ENCODE measurements at places on chromosomes 5 and 9.

- no peak for DNase-seq
These were observed 8.6 kb downstream of the GCNT4 start for GRCh38 chr5:75043633-75044264.

- no peak for DNase-seq
These were observed 10.7 kb downstream of the PCDH12 start for GRCh38 chr5:141947316-141947715.

DNA sequence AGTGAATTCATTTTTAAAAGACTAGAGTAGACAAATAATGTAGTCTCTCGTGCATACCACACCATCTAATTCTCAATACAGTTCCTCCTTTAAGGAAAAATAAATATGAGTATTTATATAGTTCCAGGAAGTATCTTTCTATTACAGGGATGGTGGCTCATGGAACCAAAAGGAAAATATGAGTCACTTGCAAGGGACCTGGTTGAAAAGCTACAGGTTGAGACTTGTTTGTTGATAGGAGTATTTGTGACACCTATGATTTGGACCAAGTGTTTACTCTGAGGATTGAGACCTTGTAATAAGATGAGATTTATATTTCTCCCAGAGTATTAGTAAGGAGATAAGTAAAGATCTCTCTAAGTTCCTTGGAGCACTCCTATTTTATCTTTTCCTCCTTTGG lies 67.4 kb downstream of the CDO1 start:
- no peak for DNase-seq

DNA sequence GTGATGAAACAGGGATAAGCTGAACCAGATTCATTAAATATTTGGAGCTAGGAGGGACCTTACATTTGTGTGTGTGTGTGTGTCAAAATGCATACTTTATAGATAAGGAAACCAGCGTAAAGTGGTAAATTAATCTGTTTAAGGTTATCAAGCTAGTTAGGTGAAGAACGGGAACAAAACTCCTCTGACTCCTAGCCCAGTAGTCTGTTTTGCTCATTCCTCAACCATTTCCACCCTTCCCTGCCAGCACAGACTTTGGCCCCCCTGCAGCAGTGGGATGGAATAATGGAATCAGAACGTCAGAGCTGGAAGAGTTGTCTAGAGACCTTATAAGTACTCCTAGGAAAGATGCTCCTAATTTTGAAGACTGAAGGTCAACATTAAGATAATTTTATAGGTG lies 6.5 kb downstream of the AGXT2 start:
- no peak for DNase-seq

- DNase-seq = no peak
These were observed 183.2 kb downstream of the ACTL7B start for GRCh38 chr9:108672475-108673190.

DNA sequence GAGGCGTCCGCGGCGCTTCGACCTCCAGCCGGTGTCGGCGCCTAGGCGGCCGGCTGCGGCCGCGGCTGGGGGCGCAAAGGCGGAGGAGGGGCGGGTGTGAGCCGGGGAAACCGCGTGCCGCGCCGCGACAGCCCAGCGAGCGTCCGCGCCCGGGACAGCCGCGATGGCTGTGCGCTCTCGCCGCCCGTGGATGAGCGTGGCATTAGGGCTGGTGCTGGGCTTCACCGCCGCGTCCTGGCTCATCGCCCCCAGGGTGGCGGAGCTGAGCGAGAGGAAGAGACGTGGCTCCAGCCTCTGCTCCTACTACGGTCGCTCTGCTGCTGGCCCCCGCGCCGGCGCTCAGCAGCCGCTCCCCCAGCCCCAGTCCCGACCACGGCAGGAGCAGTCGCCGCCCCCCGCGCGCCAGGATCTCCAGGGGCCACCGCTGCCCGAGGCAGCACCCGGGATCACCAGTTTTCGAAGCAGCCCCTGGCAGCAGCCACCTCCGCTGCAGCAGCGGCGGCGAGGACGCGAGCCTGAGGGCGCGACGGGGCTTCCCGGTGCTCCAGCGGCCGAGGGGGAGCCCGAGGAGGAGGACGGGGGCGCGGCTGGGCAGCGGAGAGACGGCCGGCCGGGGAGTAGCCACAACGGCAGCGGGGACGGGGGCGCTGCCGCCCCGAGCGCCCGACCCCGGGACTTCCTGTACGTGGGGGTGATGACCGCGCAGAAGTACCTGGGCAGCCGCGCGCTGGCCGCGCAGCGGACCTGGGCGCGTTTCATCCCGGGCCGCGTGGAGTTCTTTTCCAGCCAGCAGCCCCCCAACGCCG lies 605 bp downstream of the CHSY3 start:
- no peak for DNase-seq

- no peak for DNase-seq
These were observed 13.1 kb upstream of the SPINK13 start for GRCh38 chr5:148255456-148255855.

DNA sequence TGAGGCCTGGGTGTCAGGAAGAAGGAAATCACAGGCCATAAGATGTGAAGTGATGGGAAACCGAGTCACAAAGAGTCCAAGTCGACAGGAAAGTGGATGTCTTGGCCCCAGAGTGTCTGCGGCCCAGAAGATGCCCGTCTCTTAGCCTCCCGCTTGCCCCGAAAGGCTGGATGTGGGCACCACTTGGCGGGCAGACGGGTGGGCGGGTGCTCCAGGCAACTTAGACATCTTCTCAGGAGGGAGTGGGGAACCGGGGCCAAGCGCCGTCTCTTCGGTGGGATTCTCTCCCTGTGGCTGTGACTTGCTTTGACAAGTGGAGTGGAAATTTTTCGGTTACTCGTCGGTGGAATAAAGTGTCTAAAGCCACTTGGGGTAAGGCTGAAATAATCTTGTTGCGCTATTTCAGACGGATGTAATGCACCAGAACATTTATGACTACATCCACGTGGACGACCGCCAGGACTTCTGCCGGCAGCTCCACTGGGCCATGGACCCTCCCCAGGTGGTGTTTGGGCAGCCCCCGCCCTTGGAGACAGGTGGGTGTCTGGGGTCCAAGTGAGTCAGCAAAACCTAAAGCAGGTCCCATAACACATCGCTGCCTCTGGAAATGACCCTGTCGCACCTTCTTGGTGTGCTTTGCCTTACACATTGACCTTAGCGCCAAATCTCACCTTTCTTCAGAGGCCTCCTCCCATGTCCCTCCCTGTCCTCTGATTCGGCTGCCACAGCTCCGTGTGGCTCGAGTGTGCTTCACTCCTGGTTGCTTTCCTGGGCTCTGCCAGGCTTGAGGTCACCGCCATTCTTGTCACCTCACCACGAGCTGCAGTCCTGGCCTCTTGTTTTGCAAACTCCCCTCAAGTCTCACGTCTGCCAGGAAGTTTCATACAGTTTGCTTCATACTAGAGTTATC lies 20.4 kb upstream of the EXOC3 start:
- no peak for DNase-seq

DNA sequence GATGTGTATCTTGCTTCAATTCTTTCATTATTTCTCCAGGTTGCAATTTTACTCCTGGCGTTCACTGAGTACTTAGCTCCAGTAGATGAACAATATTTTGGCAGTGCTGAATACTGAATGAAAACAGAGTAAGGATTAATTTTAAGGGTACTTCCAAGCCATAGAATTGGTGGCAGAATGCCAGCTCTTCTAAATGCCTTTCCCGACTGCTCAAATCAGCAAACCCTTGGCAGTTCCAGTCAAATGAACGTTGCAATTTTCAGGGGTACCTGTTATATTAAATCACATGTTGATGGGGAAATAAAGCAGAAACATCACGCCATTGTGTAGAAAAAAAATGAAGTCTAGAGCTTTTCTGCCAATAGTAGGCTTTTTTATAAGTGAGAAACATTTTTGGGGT lies 282.4 kb upstream of the RPS23 start:
- peak; percentile 24 for DNase-seq

DNA sequence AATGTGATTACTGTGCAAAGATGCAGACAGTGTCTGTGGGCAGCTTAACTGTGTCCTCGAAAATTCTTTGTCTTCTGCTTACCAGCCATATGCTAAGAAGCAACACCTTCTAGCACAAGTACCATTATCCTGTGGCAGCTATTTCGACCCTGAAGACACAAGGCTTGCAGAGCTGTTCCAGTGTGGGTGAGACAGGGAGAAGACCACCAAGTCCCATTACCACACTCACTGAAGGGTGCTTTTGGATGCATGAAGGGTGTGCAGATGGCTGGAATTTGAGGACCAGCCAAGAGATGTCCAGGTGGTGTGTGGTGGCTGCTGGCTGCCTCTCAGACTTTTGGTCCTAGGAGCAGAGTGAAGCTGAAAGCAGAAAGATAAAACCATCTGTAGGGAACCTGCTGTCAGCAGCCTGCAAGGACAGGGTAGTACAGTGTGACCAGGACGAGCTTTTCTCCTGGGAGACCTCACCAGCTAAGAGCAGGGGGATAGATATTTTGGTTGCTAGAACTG lies 161.8 kb downstream of the ICE1 start:
- no peak for DNase-seq

- no peak for DNase-seq
These were observed 283.3 kb downstream of the GABRB2 start for GRCh38 chr5:161263191-161263590.

GRCh38 chr9:98201102-98201501 lies 8.7 kb upstream of the CORO2A start:
- no peak for DNase-seq

DNA sequence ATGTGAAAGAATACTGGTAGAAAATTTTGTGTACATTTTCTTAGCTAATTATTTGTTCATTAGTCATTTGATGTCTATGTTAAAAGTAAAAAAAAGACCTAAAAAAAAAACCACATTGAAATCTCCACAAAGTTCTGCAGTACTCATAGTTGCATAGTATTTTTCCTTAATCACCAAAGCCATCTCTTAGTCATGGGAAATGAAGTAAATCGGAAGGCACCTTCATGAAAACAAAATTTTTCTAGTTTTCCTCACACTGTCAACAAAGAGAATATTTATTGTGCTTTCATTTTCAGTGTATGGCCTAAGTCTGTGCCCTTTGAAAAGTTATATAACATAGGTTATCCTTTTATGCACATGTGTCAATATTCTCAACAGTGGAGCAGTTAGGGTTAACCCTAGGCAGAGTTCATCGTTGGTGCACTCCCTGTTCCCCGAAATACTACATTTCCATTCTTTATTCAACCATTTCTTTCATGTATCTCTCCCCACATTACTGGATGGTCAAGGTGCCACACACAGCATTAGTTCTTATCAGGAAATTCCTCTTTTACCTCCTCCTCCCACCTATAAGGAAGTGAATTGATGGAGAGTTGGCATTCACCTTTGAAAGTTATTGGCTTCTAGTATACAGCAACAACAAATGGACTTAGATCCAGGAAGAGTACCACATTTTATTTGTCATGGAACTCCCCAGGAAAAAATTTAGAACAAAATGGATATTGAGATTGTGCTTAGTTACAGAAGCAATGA lies 93.1 kb downstream of the NUDT12 start:
- DNase-seq = no peak

DNA sequence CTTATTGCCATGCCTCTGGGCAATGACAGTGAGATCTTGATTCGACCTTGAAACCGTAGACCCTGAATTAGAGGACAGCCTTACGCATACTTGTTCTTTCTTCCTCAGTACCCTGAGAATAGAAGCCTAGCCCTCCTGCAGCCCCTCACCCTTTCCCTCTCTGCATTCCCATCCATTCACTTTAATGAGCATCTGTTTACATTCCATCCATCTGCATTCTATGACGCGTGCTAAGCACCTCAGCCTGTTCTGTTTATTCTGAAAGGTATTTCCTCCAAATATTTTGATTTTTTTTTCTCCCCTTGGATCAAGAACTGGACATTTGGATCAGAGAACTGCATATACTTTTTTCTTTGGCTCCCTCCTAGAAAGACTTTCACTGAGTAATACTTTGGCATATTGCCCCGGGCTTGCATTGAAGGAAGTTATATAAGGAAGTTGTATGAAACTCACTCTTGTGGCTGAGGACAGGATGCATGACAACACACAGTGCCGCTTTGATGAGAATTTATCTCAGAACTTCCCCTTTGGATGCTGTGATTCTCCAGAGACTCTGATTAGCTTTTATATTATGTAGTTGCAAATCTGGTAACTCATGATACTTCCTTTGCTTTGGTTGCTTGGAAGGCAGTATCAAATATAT lies 15.7 kb downstream of the TMEM8B start:
- DNase-seq = no peak

- DNase-seq = no peak
These were observed 157.2 kb downstream of the PRR16 start for GRCh38 chr5:120621339-120621738.

DNA sequence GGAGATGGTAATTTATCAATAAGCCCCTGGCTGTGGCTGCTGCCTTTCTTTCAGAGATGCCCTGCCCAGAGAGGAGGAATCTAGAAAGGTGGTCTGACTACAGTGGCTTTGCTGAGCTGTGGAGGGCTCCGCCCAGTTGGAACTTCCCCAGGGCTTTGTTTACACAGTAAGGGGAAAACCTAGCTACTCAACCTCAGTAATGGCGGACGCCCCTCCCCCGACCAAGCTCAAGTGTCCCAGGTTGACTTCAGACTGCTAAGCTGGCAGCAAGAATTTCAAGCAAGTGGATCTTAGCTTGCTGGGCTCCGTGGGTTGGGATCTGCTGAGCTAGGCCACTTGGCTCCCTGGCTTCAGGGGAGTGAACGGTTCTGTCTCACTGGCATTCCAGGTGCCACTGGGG lies 865.4 kb upstream of the ACO1 start:
- DNase-seq = no peak

- no peak for DNase-seq
These were observed 49.4 kb upstream of the KLF9 start for GRCh38 chr9:70463877-70464276.

DNA sequence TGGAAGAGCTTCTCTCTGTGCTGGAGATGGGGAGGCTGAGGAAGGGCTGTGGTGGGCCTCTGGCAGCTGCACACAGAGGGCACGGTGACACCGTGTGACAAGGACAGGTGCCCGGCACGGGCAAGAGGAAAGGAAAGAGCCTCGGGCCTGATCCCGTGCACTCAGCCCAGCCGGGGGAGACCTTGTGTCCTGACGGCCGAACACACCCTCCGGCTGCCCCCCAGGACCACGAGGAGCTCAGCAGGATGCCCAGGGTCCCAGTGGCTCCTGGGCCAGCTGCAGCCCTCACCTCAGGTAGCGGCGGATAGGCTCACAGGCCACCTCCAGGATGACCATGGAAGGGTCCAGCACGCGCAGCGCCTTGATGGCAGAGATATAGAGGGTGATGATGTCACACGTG lies 5.5 kb downstream of the ANAPC2 start:
- DNase-seq = no peak

DNA sequence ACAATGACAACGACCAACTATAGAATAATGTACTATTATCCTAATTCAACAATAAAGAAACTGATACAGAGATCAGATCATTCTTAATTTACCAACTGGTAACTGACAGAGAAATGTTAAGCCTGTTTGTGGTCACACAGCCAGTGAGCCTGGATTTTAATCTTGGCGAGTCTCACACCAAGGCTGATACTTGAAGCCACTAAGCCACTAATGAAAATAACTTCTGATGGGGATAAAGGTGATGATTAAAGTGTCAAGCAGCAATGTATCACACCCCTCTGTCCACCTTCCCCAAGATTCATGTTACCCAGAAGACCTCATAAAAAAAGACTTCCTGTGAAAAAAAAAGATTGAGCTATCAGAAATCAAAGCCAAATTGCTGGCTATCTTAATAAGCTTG lies 350.5 kb downstream of the SPOCK1 start:
- DNase-seq = no peak

- DNase-seq = no peak
These were observed 75.7 kb downstream of the FBN2 start for GRCh38 chr5:128462330-128462729.
